CD4-positive, alpha-beta memory T cell (primary cell): ENCODE measurements at places on chromosomes 16 and 17.

DNA sequence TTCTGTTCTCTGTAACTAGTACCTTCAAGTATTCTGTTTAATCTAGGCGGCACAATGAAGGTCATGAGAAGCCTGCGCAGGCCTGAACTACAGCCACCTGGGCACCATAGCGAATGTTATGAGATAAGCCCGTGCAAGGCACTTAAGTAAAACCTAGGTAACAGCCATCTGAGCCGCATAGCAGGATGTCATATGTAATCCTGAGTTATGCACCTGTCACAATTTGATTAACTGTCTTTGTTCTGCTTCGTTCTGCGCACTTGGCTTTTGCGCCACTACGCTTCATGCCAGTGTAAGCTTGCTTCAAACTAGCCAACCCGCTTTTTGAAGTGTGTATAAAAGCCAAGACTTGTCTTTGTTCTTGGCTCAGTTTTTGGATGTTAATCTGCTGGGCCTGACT, 449.8 kb downstream of the KCNJ18 start:
- no peaks in the 10 kb centered on the region for H3K36me3 ChIP-seq
- H3K4me3 ChIP-seq: no peak overlapping the region
- DNase-seq: no peak
- no peaks in the 10 kb centered on the region for H3K4me1 ChIP-seq

DNA sequence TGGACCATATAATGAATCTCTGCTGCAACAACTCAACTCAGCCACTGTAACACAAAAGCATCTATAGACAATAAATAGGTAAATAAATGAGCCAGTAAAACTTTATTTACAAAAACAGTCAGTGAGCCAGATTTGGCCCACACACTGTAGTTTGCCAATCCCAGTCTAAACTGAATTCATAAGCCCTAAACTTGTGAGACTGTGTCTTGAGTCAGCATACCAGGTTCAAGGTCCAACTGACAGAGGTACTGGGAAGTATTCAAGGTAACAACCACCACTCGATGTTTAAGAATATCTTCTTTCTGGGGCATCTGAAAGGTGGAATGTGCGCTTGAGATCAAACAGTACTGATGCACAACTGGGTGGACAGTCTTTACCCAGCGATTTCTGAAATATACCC, 94.2 kb downstream of the HELZ start:
- H3K27ac ChIP-seq: no peak overlapping the region
- no peak for DNase-seq
- no peak overlapping the region for H3K4me3 ChIP-seq
- peaks cover 37% of the 10 kb centered on the region for H3K36me3 ChIP-seq
- no peaks in the 10 kb centered on the region for H3K27me3 ChIP-seq
- no peaks in the 10 kb centered on the region for H3K4me1 ChIP-seq

DNA sequence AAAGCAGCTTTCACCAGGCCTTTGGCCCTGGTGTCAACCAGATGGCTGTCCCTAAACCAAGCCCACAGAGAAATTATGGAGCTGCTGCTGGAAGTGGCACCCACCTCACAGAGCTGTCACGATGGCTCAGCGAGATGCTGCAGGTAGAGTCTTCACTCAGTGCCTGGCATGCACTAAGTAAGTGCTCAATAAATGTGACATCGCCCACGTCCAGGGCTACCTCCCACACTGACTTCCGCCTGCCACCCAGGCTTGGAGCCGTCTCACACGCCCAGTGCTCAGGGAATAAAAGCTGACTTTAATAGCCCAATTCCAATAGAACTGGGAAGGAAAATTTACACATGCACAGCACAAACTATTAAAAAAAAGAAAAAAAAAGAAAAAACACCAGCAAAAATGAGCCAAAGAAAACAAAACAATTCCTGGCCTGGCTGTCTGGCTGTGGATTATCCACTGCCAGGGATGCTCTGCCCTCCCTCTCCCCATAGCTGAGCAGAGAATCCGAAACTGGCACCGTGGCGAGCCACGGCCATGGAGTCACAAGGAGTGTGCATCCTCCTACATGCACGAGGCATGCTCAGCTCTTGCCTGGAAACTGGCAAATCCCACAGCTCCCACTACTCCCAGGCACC, 68.9 kb downstream of the ZNF423 start:
- no peak overlapping the region for H3K27ac ChIP-seq
- H3K4me3 ChIP-seq: no peak overlapping the region
- no peaks in the 10 kb centered on the region for H3K4me1 ChIP-seq
- no peaks in the 10 kb centered on the region for H3K27me3 ChIP-seq
- no peaks in the 10 kb centered on the region for H3K36me3 ChIP-seq

DNA sequence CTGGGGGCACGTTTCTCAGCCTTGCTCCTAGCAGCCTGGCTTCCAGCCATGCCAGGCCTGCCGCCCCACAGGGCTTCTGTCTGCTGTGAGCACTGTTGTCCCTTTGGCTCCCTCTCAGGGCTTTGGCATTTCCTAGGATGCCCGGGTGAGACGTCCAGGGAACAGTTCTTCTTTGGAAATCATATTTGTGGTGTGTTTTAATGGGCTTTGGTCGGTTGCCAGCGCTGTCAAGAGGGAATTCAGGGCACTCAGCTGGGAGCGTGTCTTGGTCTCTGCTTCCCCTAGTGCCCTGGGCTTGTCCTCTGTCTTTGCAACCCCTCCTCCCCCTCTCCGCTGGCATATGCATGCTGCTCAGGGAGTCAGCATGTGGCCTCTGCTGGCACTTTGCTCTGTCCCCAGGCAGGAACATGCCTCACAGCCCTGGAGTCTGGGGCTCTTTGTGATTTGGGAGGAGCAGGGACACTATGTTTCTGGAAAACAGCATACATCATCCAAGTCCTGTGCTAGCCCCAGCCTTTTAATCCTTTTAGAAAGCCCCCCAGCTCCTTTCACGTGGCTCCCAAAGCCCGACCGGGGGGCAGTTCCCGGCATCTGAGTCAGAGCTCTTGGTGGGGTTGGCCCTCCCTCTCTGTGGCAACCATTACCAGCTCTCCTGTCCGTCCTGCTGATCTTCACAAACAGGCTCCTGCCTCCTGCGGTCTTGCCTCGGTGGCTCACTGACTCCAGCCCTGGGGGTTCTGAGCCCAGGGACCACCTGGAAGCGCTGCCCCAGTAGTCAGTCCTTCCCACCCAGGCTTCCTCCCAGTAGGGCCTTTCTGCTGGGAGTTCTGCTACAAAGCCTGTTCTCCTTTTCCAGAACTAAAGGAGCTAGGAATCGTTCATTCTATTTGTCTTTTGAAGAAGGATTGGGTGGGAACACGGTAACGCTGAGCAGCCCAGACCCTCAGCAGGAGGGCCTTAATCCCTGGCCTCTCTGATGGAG, 26.7 kb downstream of the SAP30BP start:
- peaks cover 9% of the 10 kb centered on the region for H3K4me1 ChIP-seq
- H3K36me3 ChIP-seq: peaks cover 55% of the 10 kb centered on the region
- DNase-seq: no peak
- no peaks in the 10 kb centered on the region for H3K27me3 ChIP-seq

- H3K27ac ChIP-seq: no peak overlapping the region
- no peaks in the 10 kb centered on the region for H3K4me1 ChIP-seq
- no peak overlapping the region for H3K4me3 ChIP-seq
- no peaks in the 10 kb centered on the region for H3K27me3 ChIP-seq
Measured at GRCh38 chr16:7257016-7257415, 75.6 kb upstream of the RBFOX1 start.
